ENCODE measurements at places on chromosomes 16 and 17.

DNA sequence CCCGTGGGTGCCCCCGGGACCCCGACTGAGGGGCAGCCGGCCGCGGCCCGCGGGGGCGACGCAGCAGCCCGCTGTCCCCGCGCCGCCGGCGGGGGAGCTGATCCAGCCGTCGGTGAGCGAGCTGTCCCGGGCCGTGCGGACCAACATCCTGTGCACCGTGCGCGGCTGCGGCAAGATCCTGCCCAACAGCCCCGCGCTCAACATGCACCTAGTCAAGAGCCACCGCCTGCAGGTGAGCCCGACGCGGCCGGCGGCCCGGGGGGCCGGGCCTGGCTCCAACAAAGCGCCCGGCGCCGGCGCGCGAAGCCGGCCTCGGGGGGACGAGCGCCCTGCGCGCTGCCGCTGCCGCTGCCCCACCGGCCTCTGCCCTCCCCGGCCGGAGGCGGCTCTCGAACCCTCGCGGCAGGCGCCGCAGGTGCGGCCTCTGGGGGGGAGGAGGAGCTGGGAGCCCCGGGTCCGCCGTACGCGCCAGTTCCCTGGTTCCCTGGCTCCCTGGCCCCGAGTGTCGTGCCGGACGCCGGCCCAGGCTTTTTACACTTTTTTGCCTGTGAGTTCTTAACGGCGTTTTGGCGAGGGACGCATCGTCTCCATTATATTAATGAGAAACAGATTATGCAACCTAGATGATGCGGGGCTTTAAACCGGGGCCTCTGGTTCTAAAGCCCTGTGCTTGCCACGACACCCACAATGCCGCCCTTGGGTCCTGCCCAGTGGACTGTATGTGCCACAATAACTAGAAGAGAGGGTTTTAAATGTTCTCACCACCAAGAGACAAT is 521 bp downstream of the ATMIN start:
- H3K27me3 ChIP-seq, result no peaks in the 10 kb centered on the region
- peaks cover 36% of the 10 kb centered on the region for H3K4me1 ChIP-seq
- peak overlapping the region; percentile 88 for H3K4me3 ChIP-seq
- peaks cover 17% of the 10 kb centered on the region for H3K36me3 ChIP-seq
- peak overlapping the region; percentile 83 for H3K27ac ChIP-seq
- no peak for DNase-seq

- no peak overlapping the region for H3K27ac ChIP-seq
- no peak overlapping the region for H3K4me3 ChIP-seq
- H3K4me1 ChIP-seq, result peaks cover 17% of the 10 kb centered on the region
- DNase-seq, result no peak
- no peaks in the 10 kb centered on the region for H3K27me3 ChIP-seq
Observed at GRCh38 chr17:9521062-9521461, 54.6 kb downstream of the STX8 start.

DNA sequence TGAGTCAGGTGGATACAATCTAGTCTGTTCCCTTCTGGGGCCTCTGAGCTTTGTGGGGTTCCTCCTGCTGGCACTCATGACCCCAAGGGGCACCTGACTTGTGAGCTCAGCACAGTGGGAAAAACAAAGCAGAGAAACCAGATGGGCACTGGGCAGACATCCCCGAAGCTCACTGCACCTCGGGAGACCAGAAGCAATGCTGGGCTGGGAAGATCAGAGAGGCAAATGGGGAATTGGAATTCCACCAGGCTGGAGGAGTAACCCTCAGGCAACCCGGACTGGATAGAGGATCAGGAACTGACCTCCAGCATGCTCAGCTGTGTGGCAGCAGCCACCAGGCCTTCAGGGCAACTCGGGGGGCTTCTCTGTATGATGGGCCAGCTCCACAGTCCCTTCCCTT is 50.3 kb downstream of the ABCC12 start:
- no peak overlapping the region for H3K27ac ChIP-seq
- DNase-seq, result no peak
- no peaks in the 10 kb centered on the region for H3K36me3 ChIP-seq
- no peaks in the 10 kb centered on the region for H3K4me1 ChIP-seq
- no peak overlapping the region for H3K4me3 ChIP-seq

DNA sequence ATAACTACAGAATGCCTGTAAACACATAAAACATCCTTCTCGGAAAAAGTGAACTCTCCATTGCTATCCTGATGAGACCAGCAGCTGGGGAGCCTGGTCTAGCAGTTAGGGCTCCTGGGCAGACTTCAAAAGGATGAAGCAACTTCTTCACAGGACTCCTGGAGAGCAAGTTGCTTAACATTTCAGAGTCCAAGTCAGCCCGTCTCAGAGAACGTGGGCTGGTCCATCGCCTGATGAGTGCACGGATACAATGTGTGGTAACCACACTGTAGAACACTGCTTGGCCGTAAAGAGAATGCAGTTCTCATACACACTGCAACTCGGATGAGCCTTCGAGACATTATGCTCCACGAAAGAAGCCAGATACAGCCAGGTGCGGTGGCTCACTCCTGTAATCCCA is 52.7 kb downstream of the TMEM235 start:
- no peak overlapping the region for H3K4me3 ChIP-seq
- H3K4me1 ChIP-seq, result peaks cover 5% of the 10 kb centered on the region
- H3K36me3 ChIP-seq, result no peaks in the 10 kb centered on the region
- no peak overlapping the region for H3K27ac ChIP-seq
- no peak for DNase-seq

- no peak for DNase-seq
- peaks cover 6% of the 10 kb centered on the region for H3K4me1 ChIP-seq
- H3K36me3 ChIP-seq, result no peaks in the 10 kb centered on the region
- H3K27ac ChIP-seq, result no peak overlapping the region
Observed at GRCh38 chr17:45376171-45377005, 56.3 kb downstream of the ARHGAP27 start.

GRCh38 chr17:76720211-76720610 is 6.2 kb downstream of the JMJD6 start:
- no peaks in the 10 kb centered on the region for H3K36me3 ChIP-seq
- no peak for DNase-seq
- no peaks in the 10 kb centered on the region for H3K27me3 ChIP-seq
- peak overlapping the region; percentile 66 for H3K27ac ChIP-seq
- H3K4me3 ChIP-seq, result no peak overlapping the region

DNA sequence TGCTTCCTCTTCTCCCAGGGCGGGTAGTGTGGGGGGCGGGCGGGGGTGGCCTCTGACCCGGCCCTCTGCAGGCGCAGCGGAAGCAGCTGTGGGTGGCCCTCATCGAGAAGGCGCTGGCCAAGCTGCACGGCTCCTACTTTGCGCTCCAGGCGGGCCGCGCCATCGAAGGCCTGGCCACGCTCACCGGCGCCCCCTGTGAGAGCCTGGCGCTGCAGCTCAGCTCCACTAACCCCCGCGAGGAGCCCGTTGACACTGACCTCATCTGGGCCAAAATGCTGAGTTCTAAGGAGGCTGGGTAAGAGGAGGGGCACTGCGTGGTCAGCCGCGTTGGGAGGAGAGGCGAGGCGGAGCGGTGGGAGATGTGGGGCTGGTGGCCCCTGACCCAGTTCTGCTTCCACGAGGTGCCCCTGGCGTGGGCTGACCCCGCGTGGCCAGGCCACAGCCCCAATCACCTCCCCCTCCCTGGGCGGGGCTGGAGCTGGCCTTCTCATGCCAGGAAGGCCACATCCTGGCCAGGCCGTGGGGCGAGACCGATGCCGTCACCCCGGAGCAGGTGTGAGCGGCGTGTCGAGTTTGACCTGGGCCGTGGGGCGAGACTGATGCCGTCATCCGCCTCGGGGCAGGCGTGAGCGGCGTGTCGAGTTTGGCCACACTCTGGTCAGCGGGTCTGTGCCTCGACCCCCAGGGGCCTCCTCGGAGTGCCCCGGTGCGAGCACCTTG is 10.5 kb upstream of the PRR35 start:
- H3K27ac ChIP-seq, result no peak overlapping the region
- H3K27me3 ChIP-seq, result no peaks in the 10 kb centered on the region
- peaks cover 3% of the 10 kb centered on the region for H3K36me3 ChIP-seq
- H3K4me1 ChIP-seq, result peaks cover 2% of the 10 kb centered on the region

- no peaks in the 10 kb centered on the region for H3K4me1 ChIP-seq
- H3K27ac ChIP-seq, result peak overlapping the region; percentile 34
- DNase-seq, result no peak
- H3K4me3 ChIP-seq, result no peak overlapping the region
Observed at GRCh38 chr17:35554668-35555067, 6.0 kb downstream of the SLFN14 start.

DNA sequence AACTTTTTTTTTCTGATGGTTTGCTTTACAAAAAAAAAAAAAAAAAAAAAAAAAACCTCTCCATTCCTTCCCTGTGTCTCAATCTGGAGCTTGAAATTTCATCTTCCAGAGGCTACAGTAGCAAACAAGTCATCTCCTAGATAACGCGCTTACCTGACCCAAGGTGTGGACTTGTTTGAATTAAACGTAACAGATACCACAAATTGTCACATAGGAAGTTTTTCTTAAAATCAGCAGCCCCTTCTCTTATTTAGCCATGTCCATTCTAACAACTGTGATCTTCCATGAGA is 2.0 kb downstream of the STAT5B start:
- H3K4me3 ChIP-seq, result peak overlapping the region; percentile 100
- peak overlapping the region; percentile 95 for H3K27ac ChIP-seq
- H3K4me1 ChIP-seq, result peaks cover 70% of the 10 kb centered on the region
- peaks cover 2% of the 10 kb centered on the region for H3K36me3 ChIP-seq
- no peak for DNase-seq

GRCh38 chr16:56871172-56871593 is 6.2 kb downstream of the SLC12A3 start:
- no peak overlapping the region for H3K4me3 ChIP-seq
- no peak overlapping the region for H3K27ac ChIP-seq
- H3K36me3 ChIP-seq, result no peaks in the 10 kb centered on the region
- no peak for DNase-seq
- no peaks in the 10 kb centered on the region for H3K27me3 ChIP-seq
- H3K4me1 ChIP-seq, result peaks cover 8% of the 10 kb centered on the region

DNA sequence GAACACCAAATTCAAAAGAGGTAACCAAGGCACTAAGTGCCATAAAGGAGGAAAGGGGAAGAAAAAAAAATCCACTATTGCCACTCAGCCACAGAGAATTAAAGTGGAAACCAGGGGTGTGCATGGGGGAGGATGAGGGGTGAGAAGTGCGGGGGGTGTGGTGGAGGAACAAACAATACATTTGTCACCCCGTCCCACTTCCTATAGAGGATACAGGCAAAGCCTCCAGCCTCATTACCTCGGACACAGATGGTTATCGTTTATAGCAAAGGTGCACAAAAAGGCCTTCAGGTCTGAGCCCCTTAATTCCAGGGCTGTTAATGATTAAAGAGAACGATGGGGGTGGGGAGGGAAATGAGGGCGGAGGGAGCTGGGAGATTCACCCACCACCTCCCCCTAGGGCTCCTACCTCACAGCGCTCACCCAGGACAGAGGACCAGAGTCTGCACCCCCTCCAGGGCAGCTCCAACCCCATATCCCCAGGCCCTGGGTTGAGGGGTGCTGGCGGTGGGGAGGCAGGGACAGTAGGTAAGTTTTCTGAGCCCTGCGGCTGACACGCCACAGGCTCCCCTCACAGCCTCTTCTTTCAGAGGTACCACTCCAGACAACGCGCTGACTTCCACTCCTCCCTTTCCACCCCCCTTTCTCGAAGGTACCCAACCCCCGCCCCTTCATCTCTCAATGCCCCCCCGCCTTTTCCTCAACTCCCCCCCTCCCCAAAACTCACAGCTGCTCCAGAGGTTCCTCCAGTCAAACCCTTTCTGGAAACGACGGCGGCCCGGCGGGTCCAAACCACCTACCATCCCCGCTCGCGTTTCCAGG is 470 bp downstream of the DCUN1D3 start:
- DNase-seq, result no peak
- peak overlapping the region; percentile 97 for H3K27ac ChIP-seq
- no peaks in the 10 kb centered on the region for H3K36me3 ChIP-seq
- peak overlapping the region; percentile 94 for H3K4me3 ChIP-seq
- H3K27me3 ChIP-seq, result no peaks in the 10 kb centered on the region

GRCh38 chr17:27858621-27859305 is 34.4 kb downstream of the LYRM9 start:
- H3K4me3 ChIP-seq, result no peak overlapping the region
- no peaks in the 10 kb centered on the region for H3K27me3 ChIP-seq
- no peaks in the 10 kb centered on the region for H3K36me3 ChIP-seq
- no peak overlapping the region for H3K27ac ChIP-seq
- H3K4me1 ChIP-seq, result no peaks in the 10 kb centered on the region

- H3K4me1 ChIP-seq, result peaks cover 60% of the 10 kb centered on the region
- H3K27me3 ChIP-seq, result no peaks in the 10 kb centered on the region
- DNase-seq, result no peak
- peak overlapping the region; percentile 98 for H3K4me3 ChIP-seq
Observed at GRCh38 chr17:63840591-63841349, 1.7 kb downstream of the SMARCD2 start.

- DNase-seq, result no peak
- no peak overlapping the region for H3K4me3 ChIP-seq
- no peak overlapping the region for H3K27ac ChIP-seq
- H3K4me1 ChIP-seq, result peaks cover 40% of the 10 kb centered on the region
- H3K36me3 ChIP-seq, result peaks cover 4% of the 10 kb centered on the region
Observed at GRCh38 chr17:29867643-29868181, 62.3 kb downstream of the SSH2 start.

DNA sequence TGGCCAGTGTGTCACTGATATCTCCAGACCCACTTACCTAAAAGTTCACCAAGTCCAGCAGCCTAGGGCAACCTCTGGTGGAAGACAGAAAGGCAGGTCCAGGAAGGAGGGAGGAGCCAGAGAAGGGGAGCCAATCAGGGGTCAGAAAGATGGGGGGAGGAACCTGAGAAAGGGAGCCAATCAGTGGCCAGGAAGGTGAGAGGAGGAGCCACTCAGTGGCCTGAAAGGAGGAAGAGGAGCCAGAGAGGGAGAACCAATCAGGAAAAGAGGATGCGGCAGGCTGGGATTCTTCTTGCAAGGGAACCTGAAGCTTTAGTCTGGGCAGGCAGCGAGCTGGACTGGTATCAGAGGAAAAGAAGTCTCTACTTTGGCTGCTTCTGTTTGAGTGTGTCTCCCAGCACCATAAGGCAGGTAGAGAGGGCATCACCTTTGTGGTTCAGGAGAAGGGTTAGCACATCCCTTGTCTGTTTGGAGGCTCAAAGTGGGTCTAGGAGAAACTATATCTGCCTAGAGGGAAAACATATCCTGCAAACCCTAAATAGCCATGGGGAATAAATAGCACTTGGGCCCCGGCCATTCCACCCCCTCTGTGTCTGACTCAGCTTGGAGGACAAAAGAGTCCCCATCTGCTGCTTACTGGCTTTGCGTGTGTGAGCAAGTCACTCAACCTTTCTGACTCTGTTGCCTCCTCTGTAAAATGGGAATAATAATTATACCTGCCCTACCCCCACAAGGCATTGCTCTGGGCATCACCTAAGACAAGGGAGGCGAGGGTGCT is 43.4 kb upstream of the CRHR1 start:
- no peak overlapping the region for H3K4me3 ChIP-seq
- peaks cover 4% of the 10 kb centered on the region for H3K4me1 ChIP-seq
- peak overlapping the region; percentile 26 for H3K27ac ChIP-seq
- H3K36me3 ChIP-seq, result no peaks in the 10 kb centered on the region

Measured in naive thymus-derived CD8-positive, alpha-beta T cell (primary cell).